BJ (cell line): ENCODE measurements at places on chromosomes 12 and 14.

DNA sequence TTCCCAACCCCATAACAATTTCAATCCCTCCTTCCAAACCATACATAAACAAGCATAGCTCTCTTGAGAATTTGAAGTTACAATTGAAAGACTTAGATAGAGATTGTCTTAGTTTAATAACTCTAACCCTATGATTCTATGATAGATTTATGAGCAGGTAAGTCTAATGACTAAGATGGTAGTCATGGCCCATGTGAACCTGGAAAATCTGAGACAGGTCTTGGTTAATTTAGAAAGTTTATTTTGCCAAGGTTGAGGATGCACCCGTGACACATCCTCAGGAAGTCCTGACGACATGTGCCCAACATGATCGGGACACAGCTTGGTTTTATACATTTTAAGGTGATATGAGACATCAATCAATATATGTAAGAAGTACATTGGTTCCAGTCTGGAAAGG lies 248.8 kb downstream of the KCNH5 start:
- no peak for DNase-seq

DNA sequence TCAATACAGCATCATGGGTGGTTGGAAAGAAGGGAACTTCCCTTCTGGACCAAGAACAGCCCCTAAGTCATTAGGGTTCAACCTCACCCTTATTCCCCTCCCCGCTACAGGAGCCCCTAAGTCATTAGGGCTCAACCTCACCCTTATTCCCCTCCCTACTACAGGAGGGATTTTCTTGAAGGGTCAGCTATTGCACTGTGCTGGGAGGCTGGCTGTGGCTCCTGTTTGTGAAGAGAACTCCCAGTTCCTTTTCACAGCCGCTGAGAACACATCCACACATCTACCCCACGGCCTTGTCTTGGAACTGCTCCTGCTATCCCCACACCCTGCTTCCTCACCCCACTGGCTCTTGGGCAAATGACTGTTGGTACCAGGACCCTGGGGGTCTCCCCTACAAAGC lies 44.9 kb downstream of the ERH start:
- no peak for DNase-seq

DNA sequence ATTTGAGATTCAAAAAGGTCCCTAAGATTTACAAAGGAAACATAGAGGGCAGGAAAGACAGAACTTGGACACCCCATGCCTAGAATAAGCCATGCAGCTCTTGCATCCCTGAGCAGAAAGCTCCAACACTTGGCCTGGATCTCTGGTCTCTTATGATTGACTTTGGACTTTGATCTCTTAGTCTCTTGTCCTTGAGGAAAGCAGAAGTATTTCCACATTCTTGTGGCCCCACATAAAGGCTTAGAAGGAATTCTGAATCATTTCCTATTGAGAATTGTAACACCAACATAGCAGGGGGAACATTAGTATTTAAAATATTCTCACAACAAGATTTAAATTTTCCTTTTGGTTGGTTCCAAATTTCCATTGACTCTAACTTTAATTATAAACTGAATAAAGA lies 283.7 kb upstream of the PRKD1 start:
- DNase-seq: no peak

DNA sequence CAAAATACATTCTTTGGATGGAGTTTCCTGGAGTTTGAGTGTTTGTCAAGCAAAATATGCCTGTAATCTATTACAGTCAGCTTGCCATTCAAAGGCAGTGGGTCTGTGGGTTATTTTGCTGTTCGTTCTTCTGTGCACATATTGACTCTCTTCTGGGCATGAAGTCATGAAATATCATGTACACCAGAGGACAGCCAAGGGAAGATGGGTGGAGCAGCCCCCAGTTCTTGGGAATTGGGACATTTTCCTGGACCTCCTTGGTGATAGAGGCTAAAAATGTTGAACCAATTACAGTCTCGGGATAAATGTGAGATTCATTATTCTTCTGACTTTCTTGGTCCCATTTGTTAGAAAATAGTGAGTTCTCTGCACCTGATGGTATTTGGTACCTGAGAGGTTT lies 89.1 kb downstream of the FOXN4 start:
- DNase-seq: no peak

DNA sequence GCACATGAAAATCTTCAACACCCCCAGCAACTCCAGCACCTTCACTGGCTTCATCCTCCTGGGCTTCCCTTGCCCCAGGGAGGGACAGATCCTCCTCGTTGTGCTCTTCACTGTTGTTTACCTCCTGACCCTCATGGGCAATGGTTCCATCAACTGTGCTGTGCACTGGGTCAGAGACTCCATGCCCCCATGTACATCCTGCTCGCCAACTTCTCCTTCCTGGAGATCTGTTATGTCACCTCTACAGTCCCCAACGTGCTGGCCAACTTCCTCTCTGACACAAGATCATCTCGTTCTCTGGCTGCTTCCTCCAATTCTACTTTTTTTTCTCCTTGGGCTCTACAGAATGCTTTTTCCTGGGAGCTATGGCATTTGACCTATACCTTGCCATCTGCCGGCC lies 11.5 kb upstream of the OR11G2 start:
- DNase-seq: no peak

DNA sequence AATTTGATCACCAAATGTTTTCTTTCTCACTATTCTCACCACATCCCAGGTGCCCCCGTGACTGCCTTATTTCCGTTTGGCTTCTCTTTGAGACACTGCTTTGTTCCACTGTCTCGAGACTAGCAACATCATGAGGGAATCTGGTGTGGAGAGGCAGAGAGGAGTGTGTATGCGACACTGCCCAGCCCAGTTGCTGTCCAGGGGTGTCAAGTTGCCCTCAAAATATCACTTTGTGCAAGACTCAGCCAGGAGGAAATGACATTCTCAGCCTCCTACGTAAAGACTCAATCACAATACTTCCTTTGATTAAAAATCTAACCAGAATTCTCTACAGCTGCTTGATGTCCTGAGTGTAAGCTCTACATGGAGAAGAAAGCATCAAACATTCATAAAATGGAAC lies 48.2 kb upstream of the EEA1 start:
- DNase-seq: no peak

DNA sequence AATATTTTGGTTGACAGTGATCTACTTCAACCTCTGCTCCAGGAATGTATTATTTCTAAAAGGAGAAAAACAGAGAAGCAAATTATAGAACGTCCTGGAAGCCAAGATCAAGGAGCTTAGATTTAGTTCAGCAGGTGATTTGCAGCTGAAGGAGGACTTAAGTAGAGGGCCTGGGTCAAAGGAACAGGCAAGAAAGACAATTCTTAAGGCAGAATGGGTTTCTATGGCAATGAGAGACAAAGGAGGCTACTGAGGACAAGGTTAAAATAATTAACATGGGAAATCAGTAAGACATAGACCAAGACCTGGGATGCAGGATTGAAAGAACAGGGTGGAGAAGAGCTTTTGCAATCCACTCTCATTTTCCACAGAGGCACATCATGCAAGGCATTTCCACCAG lies 2.4 kb upstream of the SNW1 start:
- no peak for DNase-seq

GRCh38 chr14:96501217-96501739 lies 904 bp upstream of the PAPOLA start:
- no peak for DNase-seq

- DNase-seq: no peak
Measured at GRCh38 chr12:100919116-100919515, 124.5 kb downstream of the ANO4 start.

DNA sequence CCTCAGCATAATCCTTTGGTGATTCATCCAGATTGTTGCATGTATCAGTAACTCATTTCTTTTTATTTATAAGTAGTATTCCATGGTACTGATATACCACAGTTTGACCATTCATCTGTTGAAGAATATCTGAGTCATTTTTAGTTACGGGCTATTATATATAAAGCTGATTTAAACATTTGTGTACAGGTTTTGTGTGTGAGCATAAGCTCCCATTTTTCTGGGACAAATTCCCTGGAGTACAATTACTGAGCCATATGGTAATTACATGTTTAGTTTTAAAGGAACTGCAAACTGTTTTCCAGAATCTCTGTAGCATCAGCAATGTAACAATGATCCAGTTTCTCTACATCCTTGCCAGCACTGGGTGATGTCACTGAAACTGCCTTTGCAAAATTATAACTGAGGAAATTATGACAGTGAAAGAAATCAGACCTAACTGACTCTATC lies 236.2 kb upstream of the KRR1 start:
- no peak for DNase-seq

- no peak for DNase-seq
Measured at GRCh38 chr12:91052026-91052425, 5.8 kb downstream of the KERA start.

GRCh38 chr12:49924628-49925246 lies 21.0 kb upstream of the FAIM2 start:
- no peak for DNase-seq

GRCh38 chr12:21526721-21527345 lies 737 bp downstream of the SPX start:
- no peak for DNase-seq

GRCh38 chr12:126768517-126768916 lies 1498.5 kb upstream of the TMEM132C start:
- DNase-seq: no peak

GRCh38 chr12:450438-450837 lies 9.3 kb upstream of the B4GALNT3 start:
- no peak for DNase-seq

GRCh38 chr12:122026706-122027333 lies 5.1 kb downstream of the BCL7A start:
- no peak for DNase-seq

GRCh38 chr14:99467336-99468078 lies 13.2 kb downstream of the SETD3 start:
- DNase-seq: no peak

DNA sequence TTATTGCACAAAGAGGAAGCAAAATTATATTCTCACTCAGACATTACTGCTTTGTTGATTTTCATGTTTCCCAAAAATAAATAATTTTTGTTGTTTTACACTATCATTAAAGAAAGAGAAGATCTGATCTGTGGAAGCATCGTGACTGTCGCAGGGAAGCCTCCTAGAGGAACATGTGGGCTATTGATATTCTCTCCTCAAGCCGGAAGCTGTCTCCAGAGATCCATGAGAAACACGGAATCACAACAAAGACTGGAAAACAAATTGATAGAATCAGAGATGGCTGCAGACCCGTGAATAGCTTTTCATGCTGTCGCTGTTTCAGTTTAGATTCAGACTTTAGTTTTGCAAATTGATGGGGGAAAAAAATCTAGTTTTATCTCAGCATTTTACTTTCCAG lies 235.2 kb upstream of the TMPO start:
- DNase-seq: no peak

GRCh38 chr12:46267825-46268582 lies 839 bp downstream of the SLC38A1 start:
- no peak for DNase-seq

GRCh38 chr12:59763835-59764234 lies 168.0 kb downstream of the SLC16A7 start:
- DNase-seq: no peak

GRCh38 chr12:2414810-2415567 lies 362.2 kb downstream of the CACNA1C start:
- no peak for DNase-seq

GRCh38 chr12:9701380-9702154 lies 31.3 kb downstream of the CLECL1 start:
- DNase-seq: no peak

GRCh38 chr12:104049278-104049902 lies 597 bp downstream of the GLT8D2 start:
- no peak for DNase-seq

GRCh38 chr14:103393070-103393469 lies 7.9 kb downstream of the MARK3 start:
- no peak for DNase-seq

GRCh38 chr14:103880348-103881267 lies 33.2 kb upstream of the PPP1R13B start:
- peak; percentile 20 for DNase-seq

DNA sequence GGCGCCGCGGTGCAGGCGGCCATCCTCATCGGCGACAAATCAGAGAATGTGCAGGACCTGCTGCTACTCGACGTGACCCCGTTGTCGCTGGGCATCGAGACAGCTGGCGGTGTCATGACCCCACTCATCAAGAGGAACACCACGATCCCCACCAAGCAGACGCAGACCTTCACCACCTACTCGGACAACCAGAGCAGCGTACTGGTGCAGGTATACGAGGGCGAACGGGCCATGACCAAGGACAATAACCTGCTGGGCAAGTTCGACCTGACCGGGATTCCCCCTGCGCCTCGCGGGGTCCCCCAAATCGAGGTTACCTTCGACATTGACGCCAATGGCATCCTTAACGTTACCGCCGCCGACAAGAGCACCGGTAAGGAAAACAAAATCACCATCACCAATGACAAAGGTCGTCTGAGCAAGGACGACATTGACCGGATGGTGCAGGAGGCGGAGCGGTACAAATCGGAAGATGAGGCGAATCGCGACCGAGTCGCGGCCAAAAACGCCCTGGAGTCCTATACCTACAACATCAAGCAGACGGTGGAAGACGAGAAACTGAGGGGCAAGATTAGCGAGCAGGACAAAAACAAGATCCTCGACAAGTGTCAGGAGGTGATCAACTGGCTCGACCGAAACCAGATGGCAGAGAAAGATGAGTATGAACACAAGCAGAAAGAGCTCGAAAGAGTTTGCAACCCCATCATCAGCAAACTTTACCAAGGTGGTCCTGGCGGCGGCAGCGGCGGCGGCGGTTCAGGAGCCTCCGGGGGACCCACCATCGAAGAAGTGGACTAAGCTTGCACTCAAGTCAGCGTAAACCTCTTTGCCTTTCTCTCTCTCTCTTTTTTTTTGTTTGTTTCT lies 1.7 kb downstream of the HSPA2 start:
- DNase-seq: no peak

DNA sequence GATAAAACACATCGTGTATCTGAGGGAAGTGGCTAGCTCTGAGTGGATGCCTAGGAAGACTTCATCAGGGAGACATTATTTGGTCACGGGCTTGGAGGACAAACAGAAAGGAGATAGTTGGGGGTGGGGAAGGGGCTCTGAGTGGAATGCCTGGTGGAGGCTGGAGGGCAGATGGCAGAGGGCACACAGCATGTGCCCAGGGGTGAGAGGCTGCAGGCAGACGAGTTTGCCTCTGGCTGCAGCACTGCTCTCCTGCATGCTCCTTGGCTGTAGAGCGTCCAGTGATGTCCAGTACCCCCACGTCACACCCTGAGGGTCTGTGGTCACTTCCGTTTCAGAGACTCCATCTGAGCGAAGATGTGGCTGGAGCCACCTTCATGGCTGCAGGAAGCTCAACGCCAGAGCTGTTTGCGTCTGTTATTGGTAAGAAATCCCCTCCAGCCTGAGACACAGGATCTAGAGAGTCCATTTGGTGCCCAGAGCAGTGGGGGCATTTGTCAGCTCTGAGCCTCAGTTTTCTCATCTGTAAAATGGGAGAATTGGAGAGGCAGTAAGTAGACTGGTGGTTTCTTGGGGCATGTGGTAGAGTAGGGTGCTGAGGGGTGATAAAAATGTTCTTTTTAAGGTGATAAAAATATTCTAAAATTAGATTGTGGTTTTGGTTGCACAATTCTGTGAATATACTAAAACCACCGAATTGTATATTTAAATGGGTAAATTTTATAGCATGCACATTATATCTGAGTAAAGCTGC lies 71.7 kb upstream of the RIN3 start:
- no peak for DNase-seq
